ENCODE measurements at places on chromosomes 7 and 10. TPM values are rescaled to one million over a fixed set of nuclear protein-coding genes. Genes with fewer than 3 reads are reported as not detected.

Gene GPR141
- polyA plus RNA-seq: not detected

Gene WNT8B
- not detected for polyA plus RNA-seq

Gene ZPBP
- 0.28 TPM for polyA plus RNA-seq

Gene FAM107B
- 296 TPM for polyA plus RNA-seq

Gene NRBF2
- 26.7 TPM for polyA plus RNA-seq

Gene ADAMTS14
- not detected for polyA plus RNA-seq

Gene MEOX2
- polyA plus RNA-seq: not detected

Gene IFIT1B
- polyA plus RNA-seq: not detected

All from CD4-positive, CD25-positive, alpha-beta regulatory T cell (primary cell).